SJCRH30 (cell line): ENCODE measurements at places on chromosomes 5 and 9.

- no peak for DNase-seq
Observed at GRCh38 chr5:141853895-141854626, 24.1 kb downstream of the PCDH1 start.

DNA sequence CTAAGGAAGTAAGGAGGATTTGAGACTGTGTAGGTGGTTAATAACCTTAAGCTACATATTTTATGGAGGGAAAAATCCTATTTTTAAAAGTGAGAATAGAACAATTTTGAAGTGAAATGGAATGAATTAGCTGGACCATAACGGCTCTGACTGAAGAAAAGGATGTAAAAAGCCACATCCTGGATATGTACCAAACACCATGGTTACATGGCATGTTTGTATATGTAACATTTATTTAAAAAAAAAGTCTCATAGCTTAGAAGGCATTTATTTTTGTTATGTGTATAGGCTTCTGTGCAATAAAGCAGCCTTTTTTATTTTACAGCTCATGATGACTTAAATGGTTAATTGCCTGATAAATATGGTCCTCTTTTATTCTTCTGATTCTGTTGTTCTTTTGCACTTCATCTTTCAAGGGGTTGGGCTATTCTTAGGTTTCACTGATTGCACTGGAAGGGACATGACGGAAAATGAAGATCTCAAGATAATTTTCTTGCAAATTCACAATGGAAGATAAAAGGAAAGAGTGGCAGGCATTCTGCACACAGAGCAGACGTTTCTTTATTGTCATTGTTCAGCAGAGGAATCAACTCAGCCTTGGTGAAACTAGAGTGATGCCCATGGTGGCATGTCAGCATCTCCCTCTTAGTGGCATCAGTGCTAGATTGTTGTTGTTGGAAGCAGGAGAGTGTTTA is 63.1 kb downstream of the DOCK8 start:
- no peak for DNase-seq

- DNase-seq = no peak
Observed at GRCh38 chr9:15033316-15033715, 123.1 kb upstream of the FREM1 start.

DNA sequence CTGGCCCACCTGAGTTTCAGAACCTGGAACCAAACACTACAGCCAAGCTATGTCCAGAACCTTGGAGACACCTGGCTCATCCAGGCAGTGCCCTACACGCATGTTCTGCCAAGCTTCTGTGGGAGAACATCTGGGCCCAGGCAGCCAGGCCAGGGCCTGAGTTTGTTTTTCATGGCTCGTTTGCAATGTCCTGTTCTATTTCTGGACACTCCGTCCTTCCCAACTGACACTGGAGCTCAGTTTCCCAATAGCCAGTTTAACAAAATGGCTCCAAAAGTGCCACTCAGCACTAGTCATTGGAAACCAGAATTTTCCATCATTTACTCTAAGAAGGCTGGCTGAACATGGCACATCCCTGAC is 38.6 kb downstream of the SH3RF2 start:
- no peak for DNase-seq

DNA sequence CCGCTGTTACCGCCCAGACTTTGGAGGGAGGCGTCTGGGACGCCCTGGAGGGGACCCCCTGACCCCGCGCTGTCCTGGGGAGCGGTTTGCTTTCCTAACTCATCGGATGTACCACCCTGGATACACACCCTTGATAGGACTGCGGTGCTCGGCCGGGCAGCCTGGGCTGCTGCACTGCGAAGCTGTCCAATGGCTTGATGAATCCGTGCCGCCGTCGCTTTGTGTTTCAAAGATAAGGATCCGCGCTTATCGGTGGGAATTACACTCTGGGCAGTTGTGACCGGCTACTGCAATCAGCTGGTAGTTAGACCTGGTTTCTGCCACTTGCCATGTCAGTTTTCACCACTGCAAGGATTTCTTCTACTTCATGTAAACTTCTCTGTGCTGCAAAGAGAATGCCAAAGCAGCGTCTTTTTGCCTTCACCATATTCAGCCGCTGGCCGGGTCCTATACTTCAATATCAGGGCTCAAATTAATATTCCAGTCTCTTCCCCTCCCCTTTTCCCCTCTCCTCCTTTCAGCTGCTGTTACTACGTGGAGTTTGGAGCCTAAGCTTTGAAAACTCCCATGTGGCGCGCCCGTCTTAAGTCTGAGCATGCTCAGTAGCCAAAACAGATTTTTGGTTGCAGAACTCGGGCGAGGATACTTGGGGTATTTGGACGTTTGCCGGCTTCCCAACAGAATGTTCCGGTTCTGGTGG is 727 bp downstream of the SMAD5 start:
- DNase-seq = peak; percentile 72

DNA sequence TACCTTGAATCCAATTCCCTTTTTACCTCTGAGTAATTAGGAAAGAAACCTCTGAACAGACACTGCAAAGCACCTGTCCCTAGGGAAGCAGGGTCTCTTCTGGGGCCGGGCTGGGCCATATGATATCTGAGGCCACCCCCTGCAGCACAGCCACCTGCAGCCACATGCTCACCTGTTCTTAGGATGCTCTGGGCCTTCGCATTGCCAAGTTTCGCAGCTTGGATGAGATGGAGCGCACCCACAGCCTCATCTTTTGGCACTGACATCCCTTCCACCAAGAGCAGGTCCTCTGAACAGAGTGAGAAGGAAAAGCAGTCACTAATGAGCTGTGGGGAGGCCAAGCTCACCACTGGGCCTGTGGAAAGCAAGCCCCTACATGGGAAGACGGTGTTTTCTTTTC is 27.3 kb downstream of the CLTA start:
- DNase-seq = no peak

- DNase-seq = peak; percentile 47
Observed at GRCh38 chr9:86545090-86545489, 190.9 kb upstream of the TUT7 start.

GRCh38 chr5:148620696-148621095 is 33.6 kb downstream of the HTR4 start:
- no peak for DNase-seq
